ENCODE measurements at places on chromosomes 1 and 21.

DNA sequence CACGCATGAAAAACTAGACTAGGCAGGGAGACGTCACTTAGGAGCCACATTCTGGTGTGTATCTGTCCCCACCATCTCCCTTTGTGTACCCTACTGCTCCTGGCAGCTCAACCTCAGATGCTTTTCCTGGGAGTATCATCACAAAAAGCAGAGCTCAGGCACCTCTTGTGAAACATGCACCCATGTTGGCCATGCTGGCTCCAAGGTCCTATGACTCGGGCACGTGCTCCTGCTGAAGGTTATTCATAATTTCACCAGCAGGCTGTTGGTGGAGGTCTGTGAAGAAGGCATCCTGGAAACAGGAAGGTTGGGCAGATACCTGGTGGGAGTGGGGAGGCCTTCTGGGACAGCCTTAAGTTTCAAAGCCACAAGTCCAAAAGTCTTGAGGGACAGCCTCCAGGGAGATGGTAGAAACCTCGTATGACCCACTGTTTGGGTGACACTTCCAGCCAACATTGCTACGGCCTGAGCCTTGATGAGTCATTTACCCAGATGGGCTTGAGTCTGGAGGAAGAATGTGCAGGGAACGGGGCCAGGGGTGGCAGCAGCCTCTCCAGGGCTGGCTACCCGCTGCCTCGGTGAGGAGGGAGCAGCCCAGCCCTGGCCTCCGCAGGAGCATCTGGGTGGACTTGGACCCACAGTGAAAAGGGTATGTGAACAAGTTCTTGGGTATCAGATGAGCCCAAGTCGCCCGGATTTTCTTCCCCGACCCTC is 75.8 kb downstream of the PGBD5 start:
- no peak for DNase-seq

GRCh38 chr1:170009551-170009950 is 64.9 kb downstream of the KIFAP3 start:
- no peak for DNase-seq

DNA sequence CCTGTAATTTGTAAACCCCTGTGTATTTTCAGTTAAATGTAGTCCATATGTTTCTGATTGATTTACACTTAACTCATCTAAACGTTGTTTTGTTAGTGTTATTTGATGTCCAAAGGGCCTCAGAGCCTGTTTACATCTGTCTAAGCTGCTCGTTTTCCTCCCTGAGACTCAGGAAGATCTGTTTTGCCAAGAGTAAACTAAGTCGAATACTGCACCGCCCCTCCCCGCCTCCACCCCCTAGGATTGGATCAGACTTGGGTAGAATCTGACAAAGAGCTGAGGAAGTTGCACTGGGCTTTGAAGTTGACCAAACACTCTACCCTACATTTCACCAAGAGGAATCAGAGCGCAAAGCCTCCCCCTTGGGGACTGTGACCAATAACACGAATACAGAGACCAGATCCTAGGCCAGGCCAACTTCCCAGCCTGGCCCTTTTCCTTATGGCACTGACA is 206.9 kb upstream of the LMO4 start:
- DNase-seq, result no peak

DNA sequence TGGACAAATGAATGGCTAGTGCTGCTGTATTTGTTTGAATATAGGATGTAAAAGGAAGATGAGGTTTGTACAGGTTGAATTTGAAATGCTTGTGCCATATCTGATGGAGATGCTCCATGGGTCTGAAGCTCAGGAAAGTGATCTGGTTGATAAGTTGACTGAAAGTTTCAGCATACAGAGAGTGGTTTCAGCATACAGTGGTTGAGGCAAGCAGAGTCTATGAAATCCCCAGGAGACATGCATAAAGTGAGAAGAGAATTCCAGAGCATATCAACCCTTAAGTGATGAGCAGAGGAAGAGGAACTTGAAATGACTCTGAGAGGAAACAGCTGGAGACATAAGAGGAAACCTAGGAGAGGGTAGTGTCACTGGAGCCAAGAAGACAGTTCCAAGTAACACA is 21.7 kb downstream of the TCHHL1 start:
- DNase-seq, result no peak

GRCh38 chr1:203044546-203045250 is 18.4 kb downstream of the PPFIA4 start:
- DNase-seq, result no peak

GRCh38 chr1:106998431-106999002 is 58.0 kb upstream of the PRMT6 start:
- DNase-seq, result no peak

DNA sequence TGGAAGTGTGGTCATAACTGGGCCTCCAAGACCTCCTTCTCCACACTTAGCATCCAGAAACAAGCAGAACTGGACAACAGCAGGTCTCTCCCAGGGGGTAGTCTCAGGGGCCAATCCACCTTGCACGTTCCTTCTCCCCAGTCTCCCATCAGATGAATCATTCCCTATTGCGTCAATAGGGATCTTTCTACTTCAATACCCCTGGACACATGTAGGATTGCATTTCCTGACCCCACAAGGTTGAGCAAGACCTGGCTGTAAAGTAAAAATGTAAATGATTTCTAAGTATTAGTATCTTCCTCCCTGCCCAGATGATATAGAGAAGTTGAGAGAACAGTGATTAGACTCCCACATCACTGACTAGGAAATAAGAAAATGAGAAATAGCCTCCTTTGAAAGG is 224.5 kb upstream of the CSF3R start:
- no peak for DNase-seq

DNA sequence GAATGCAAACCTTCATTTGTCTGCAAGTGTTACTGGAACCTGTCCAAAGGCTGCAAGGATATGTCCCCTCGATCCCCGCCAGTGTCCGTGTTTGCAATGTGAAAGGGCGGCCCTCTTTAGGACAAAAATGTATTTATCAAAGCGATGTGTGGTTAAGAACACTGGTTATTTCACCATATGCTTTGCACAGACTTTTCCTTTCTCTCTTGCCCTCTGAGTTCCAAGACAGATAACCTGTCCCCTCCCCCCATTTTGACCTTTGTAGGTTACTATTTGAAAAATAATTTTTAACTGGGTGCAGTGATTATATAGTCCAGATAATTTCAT is 1.8 kb downstream of the CHRM3 start:
- no peak for DNase-seq

DNA sequence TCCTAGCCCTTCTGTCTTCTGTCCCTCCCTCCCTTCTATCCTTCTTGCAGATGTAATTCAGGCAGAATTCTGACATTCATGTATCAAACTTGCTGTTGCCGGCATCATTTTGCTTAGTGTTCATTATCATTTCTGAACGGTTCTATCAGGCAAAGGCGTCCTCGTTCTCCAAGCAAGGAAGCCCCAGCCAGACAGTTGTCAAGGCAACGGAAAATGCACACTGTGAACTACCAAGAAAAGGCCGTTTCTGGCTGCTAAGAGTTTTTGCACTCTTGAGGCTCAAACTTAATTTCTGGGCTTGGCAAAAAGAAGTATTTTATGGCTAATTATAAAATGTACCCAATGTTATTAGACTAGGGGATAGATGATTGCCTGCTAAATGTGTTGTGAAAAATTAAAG is 164.7 kb upstream of the KCNJ15 start:
- DNase-seq, result no peak

DNA sequence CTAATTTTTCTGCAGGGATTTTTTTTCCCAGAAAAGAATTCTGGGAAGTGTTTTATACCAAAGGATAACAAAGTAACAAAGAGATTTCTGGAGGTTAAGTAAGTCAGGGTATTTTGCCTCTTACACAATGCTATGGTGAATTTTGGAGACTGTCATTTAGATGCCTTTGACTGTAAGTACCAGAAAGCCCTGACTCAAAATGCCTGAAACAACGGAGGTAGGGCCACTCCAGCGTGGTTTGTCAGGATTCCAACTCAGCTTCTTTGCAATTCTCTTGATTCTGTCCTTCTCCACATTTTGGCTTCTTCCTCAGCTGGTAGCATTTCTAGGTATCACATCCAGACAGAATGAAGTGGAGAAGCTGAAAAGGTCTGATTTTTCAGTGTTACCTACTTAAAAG is 106.5 kb downstream of the UCHL5 start:
- DNase-seq, result no peak

DNA sequence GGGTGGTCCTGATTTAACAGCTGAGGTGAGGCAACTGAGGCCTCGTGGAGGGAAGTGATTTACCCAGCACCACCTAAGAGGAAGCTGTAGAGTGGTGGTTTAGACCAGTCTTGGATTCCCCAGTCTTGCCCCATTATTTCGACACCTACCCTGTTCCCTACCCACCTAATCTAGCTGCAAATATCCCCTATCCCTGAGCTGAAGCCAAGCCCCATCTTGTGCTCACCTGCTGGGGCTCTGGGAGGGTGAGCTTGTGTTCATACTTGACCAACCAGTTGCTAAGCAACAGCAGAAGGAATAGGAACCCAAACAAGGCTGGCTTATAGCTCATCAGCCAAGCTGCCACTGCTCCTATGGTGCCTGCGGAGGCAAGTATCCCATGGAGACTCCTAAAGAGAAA is 2.0 kb downstream of the TEX46 start:
- DNase-seq, result no peak

DNA sequence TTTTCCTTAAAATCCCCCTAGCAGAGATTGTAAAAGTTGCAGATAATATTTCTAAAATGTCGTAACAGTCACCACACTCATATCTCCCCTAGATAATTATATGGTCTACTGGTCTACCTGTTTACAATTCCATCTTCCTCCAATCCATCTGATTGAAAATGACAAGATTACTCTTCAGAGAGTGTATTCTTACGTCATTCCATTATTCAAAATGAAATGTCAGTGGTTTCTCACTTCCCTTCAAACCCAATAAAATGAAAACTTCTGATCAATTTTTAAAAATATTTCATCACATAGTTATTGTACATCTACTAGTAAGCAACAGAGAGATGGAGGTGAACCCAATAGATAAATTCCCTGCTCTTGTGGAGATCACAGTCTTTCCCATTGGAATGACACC is 202.2 kb upstream of the C8B start:
- DNase-seq, result no peak

DNA sequence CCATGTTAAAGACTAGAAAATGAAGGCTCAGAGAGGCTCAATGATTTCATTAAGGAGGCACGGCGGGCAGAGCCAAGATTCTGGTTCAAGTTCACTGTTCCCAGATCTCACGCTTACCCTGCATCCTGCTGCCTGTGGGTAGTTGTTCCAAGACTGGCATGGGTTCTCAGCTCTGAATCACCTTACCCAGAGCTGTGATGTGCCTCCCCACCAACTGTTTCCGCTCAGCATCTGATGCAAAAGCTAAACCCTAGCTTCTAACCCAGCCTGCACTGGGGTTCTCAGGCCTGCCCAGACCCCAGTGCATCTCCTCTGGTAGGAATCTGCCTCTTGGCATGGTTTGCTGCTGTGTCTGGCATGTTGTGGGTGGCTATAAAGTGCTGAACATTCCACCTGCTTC is 11.8 kb downstream of the TNR start:
- no peak for DNase-seq

GRCh38 chr1:177932123-177932522 is 37.7 kb downstream of the SEC16B start:
- no peak for DNase-seq

DNA sequence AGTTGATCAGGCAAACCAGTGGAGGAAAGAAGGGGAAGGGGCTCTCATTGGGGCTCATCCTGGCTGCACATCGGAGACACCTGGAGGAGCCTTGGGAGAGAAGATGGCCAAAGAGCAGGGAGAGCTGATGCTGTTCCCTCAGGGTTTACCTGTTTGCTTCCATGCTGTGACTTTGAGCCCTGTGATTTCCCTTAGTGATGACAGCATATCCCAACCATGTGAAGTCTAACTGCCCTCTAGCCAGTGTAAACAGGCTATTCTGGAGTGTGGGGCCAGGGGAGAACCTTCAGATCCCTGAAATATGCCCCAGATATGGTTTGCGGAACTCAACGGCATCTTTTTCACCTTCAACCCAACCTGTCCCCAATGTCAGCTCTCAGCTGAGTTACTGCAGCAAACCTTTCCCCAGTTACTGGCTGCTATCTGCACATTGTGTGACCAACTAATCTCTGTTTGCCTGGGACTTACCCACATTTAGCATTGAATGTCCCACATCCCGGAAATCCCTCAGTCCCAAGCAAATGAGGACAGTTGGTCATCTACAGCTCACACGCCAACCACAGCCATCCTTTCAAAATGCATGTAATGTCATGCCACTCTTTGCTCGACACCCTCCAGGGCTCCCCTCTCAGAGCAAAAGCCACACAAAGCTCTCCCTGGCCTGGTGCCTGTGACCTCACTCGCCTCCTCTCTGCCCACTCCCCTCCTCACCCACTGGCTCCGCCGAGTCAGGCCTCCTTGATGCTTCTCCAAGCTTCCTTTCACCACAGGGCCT is 242.3 kb downstream of the KCNJ6 start:
- DNase-seq, result no peak

DNA sequence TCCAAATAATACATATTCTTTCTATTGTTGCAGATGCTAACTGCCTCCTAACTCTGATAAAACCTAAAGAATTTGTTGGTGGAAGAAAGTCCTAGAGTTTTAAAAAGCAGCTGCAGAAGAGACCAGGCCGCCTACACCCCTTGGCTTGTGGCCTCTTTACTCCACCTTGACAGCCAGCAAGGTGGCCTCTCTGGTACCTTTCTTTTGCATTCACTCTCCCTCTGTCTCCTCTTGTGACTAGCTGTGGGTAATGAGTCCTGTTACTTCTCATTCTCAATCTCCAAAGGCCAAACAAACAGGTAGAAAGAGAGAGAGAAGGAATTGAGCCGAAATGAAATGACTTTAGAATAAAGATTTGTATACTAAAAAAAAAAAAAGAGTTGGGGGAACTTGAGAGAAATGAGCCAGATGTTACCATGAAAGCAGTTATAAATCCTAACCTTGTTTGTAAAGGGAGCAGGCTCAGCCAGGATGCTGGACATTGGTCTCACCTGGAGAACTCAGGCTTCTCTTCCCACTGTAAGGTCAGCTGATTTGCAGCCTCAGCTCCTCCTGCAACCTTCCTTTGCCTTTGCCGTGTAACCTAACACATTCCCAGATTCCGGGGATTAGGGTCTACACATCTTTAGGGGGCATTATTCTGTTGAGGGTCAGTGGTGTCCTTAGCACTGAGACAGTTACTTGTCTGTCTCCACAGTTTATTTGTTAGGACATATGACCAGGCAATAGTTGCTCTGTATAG is 164.1 kb upstream of the IRF2BP2 start:
- no peak for DNase-seq

Measured in AG04450 (cell line).